HFF-Myc (cell line): ENCODE measurements at places on chromosomes 3 and 15.

GRCh38 chr3:151228666-151229040 lies 25.6 kb upstream of the GPR171 start:
- DNase-seq: no peak

DNA sequence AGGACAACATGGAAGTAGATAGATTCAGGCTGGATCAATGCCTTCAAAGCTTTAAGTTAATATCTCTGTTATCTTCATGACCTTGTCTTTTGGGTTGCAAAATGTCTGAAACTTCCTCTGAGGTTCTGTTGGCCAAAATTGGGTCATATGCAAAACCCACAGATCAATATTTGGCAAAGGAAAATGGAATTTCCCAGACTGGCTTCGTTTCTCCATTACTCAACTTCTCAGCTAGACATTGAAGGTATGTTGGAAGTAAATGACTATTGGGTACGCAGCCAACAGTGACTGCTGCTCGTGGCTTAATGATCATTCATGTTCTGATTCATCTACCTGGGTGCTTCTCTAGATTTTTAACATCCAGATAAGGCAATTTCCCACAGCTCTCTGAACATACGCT lies 675.4 kb upstream of the SGO1 start:
- DNase-seq: no peak

GRCh38 chr3:196012941-196013476 lies 68.9 kb downstream of the TFRC start:
- no peak for DNase-seq

DNA sequence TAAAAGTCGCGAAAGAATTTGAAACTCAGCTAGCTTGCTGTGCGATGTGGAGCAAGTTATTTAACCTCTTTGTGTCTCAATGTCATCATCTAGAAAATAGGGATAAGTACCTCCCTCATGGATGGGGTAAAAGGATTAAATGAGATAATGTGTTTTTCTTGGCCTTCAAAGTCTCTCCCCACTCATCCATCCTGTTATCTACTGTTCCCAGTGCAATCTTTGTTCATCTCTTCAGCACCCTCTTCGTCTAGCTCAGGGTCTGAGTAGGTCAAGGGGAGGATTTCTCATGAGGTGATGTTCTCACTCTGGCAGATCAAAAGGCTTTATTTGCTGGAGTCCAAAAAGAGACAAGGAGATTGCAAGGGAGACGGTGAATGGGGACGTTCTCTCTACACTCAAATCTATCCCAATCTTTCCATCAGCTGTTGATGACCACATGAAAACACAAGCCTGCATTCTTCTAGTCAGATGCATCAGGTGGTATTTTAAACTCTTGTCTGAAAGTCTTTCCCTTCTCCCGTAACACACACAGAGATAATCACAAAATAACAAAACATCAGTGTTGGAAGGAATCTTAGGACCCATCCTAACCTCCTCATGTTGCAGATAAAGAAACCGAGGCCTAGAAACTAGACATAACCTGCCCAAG lies 1.3 kb downstream of the MESD start:
- DNase-seq: no peak

- no peak for DNase-seq
Measured at GRCh38 chr15:48002767-48003166, 118.0 kb upstream of the SLC24A5 start.

DNA sequence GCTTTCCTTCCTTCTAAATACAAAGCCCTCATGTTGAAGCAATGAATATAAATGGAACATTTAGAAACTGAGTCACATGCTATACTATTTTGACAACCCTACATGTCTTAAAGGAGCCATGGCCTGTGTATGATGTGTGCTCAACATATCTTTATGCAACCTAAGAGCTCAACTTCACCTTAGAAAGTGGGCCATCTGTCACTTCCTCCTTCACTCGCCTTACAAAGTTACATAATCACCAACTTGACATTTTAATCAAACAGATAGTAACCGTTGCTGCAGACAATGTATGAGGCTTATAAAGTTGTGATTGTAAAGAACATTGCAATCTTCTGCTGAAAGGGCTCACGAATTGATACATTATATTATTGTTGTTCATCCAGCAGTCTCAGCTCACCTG lies 163.6 kb downstream of the SERPINI1 start:
- DNase-seq: no peak

DNA sequence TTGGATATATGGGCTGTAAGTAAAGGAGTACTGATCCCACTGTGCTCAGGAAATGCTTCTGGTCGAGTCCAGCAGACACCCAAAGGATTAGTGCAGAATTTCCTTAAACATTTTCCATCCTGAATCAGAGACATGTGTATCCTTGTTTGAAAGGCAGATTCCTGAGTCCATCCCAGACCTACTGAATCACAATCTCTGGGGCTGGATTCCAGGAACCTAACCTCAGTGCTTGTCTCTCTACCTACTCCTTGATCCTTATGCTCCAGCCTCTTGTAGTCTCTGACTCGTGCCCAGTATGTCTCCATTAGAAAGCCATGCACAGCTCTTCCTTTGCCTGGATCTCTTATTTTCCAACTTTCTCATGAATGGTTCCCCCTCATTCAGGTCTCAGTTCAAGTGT lies 585.8 kb downstream of the NLGN1 start:
- DNase-seq: no peak
